Cortex of kidney (tissue), 1 donor: ENCODE measurements at places on chromosomes 3 and 15.

DNA sequence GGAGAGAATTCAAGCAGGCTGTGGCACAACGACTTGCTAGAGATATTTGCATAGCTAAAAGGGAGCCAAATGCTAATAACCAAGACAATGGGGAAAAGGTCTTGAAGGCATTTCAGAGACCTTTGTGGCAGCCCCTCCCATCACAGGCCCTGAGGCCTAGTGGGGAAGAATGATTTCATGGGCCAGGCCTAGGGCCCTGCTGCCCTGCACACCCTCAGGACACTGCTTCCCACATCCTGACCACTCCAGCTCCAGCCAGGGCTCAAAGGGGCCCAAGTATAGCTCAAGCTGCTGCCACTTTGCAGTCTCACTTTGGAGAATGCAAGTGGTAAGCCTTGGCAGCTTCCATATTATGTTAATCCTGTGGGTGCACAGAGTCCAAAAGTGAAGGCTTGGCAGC, 21.5 kb upstream of the PTPN23 start:
- DNase-seq = no peak

DNA sequence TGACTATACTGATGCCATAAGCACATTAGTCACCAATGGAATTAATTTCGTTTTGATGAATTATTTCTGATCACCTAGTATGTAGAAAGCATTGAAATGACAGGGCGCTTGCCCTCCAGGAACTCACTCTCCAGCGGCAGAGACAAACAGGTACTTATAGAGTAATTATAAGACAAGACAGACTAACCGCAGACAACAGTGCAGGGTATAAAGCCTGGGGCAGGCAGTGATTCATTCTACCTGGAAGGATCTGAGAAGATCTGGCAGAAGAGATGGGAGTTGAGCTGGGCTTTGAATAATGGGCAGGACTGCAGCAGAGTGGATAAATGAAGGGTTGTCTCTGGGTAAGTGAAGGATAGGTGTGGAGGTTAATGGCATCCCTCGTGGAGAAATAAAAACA, 331.8 kb downstream of the FGF12 start:
- DNase-seq = no peak

GRCh38 chr3:169597083-169597609, 66.4 kb downstream of the MECOM start:
- DNase-seq = no peak

- DNase-seq = no peak
Measured at GRCh38 chr3:17795711-17796110, 53.3 kb upstream of the TBC1D5 start.

DNA sequence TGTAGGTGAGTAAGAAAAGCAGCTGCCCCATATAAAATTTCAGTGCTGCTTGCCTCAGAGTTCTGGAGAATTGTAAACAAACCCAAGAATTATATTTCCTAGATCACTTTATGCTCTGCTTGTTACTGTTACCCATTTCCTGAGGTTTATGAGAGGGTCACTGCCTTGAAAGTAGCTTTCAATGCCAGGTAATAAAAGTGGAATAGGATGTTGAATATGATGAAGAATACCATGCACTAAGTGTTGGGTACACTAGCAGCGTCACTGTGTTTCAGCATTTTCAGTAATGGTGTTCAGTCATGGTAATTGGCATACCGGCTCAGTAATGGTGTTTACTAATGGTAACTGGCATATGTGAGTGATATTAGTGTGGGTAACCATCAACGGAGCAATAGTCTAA, 449.8 kb upstream of the TPRG1 start:
- DNase-seq = no peak
